Esophagus squamous epithelium (tissue), 5 donors: ENCODE measurements at places on chromosomes 2 and 18. TPM values are rescaled to one million over a fixed set of nuclear protein-coding genes. Genes with fewer than 3 reads are reported as not detected.

DLGAP1 gene
- 0.95 TPM for total RNA-seq

B3GNT7 gene
- 8.1 TPM for total RNA-seq

CROCC2 gene
- total RNA-seq = not detected

ADD2 gene
- total RNA-seq = 1.8 TPM

DNA sequence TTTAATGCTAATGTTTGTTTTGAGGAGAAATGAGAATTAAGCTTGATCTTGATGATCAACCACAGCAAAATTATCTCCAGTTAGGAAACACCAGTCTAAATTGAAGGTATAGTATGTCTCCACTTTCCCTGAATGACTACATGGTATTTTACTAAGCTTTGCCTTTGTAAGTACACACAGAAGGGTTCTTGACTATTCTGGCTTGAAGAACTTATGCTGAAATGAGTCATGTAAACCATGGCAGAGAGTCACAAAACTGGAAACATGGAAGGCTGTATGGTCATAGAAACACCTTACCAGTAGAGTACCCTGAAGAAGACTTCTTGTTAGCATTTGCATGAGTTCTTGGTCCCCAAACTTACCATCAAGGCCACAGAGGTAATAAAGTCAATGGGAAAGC, 250.5 kb downstream of the SLC8A1 start:
- DNase-seq = no peak

SCN3A gene
- total RNA-seq = 0.57 TPM

CHAC2 gene
- 10.9 TPM for total RNA-seq

- DNase-seq = no peak
These were observed 7.3 kb downstream of the KIF1A start for GRCh38 chr2:240812721-240813120.

TANC1 gene
- total RNA-seq = 54.5 TPM

GRCh38 chr2:168160897-168161296, 86.5 kb downstream of the STK39 start:
- DNase-seq = no peak

UGT1A3 gene
- total RNA-seq = 2.8 TPM

- DNase-seq = no peak
These were observed 67.1 kb downstream of the RAB31 start for GRCh38 chr18:9775178-9775577.

DNA sequence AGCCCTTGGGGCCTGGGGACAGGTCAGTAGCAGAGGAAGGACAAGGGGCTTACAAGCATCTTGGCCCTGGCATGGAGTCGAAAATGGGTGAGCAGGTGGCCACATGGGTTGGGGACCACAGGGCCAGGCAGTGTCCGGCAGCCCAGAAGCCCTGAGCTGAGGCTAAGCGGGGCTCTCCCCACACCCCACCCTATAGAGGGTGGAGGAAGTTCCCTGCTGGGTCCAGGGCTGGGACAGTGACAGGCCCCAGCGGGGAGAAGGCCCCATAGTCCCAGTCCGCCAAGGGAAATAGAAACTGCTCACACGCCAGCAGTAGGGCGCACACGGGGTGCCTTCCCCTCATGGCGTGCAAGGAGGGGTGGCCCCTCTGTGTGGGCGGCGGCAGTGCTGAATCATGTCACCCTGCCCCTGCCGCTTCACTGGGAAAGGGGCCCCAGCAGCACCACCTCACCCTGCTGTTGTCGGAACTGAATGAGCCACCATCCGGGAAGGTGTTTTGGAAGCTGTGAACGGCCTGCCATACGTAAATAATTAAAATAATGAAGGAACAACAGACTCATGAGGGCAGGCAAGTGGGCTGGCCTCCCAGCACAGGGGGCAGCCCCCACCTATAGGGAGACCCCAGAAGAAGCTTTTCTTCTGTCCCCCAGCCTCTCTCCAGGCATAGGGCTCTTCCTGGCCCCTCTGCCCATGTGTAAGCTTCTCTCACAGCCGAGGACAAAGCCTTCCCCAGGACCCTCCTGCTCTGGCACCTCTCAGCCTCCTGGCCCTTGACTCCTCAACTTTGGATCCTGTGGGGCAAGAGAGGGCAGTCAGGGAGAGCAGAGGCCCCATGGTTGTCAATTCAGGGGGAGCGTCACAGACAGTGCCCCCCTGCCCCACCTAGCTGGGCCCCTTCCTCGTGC, 12.7 kb upstream of the DUSP2 start:
- no peak for DNase-seq

DNA sequence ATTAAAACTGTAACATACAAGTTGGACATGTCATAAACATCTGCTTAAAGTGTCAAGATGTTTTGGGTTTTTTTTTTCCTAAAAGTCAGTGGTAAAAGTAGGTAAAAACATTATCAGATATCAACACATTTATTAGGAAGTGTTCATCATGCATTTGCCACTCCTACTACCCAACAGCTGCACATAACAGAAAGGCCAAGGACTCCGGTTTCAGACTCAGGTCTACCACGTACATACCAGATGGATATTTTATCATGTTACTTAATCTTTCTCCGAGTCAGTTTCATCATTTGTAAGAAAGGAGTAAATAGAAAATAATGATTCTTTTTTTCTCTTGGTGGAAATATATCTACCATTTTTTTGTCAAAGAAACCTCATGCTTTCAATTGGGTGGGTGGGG, 192.3 kb downstream of the UBE2E3 start:
- no peak for DNase-seq

MPP4 gene
- not detected for total RNA-seq

DNA sequence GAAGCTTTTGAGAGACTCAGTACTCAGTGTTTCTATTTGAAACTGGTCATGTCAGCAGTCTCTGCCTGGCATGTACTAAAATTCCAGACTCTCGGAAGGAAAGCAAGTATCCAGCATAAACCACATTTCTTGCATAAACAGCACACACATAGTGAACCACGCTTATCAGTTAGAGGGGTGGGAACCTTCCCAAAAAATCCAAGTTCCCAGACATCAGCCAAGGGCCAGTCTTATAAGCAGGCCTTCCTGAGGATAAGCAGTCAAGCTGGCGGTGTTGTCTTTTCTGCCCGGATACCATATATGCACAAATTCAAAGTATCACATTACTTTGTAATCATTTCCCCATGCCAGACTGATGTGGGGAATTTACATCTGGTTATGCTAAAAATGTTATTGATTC, 73.6 kb downstream of the ST6GAL2 start:
- DNase-seq = no peak

DNA sequence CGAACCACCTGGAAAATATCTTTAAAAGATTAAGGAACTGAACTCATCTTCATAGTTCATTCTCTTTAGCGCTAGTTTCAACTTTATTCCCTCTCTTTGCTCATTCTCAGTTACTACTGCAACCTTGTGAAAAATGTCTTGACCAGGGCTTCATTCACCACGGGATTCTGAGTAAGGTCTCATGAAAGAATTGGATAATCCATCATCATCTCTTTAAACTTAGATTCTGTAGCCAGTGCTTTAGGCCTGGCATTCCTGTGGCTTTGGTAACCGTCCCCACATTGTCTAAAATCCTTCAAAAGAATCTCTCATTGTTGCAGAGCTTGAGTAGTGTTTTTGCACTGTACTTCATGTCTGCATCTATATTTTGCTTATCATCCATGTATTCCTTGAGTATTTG, 229.5 kb downstream of the ETAA1 start:
- no peak for DNase-seq

MFF gene
- 91.0 TPM for total RNA-seq

DNA sequence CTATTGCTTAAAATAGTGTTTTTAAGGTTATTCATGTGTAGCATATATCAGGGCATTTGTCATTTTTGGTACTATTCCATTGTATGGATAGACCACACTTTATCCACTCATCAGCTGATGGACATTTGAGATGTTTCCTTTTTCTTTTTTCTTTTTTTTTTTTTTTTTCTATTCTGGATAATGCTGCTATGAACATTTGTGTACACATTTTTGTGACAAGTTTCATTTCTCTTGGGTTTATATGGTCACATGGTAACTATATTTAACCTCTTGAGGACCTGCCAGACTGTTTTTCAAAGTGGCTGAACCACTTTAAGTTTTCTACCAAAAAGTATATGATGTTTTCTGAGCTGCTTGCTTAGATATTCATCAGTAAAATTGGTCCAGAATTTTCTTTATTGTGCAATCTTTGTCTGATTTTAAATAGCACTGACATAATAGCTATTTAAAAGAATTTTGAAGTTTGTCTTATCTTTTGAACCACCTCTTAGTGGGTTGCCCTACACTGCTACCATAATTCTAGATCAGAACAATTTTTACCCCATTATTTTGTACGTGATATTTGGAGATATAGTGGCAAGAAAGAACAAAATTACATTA, 219.4 kb upstream of the SIX3 start:
- no peak for DNase-seq

DNA sequence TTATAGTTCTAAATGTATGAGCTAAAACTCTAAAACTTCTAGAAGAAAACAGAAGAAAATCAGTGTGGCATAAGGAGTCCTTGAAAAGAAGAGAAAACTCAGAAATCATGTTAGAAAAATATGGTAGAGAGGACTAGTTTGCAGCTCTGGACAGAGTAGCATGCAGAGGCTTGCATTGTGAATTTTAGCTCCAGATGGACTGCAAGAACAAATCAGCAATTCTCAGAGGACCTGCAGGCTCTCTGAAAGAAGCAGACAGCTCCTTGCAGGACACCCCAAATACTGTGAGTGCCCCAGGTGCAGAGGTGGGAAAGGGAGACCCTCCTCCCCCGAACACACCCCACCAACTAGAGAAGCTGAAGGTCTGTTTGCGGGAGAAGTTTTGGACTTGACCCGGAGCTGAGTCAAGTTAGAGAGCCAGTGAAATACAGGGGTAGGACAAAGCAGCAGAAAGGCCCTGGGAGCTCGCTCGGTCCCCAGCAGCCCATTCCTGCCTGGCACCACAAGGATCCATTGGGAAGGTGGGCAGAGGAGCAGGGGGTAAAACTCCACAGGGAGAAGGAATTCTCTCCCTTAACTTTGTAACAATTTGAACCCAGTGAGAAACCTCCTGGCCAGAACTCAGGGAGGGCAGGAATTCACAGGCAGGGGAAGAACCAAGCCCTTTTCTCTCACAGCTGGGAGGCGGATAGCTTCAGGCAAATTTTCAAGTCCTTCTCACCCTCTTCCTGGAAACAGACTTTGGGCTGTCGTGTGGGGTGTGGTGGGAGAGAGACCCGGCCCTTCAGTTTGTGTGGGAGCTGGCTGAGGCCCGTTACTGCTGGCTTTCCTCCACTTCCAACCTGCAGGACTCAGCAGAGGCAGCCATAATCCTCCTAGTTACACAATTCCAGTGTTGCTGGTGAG, 216.2 kb upstream of the SLC35G4 start:
- DNase-seq = no peak

DNA sequence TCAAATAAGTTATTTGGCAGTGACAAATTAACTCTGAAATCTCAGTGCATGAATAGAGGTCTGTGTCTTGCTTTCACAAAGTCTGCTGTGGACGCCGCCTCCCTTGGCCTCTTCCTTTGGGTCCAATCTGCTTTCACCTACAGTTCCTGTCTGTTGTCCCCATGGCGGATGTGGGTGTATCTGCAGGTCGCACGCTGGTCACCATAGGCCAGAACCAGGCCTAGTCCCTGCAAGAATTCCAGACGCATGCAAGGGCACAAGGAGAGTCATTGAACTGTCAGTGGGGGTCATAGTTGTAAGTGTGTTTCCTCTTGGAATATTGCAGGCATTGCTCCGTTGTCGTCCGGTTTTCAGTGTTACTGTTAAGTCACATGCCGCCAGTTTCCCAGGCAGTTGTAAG, 7.4 kb downstream of the SOCS6 start:
- DNase-seq = no peak

TTN gene
- total RNA-seq = 3.1 TPM

GRCh38 chr18:67276638-67277037, 239.9 kb downstream of the DSEL start:
- DNase-seq = no peak

DNA sequence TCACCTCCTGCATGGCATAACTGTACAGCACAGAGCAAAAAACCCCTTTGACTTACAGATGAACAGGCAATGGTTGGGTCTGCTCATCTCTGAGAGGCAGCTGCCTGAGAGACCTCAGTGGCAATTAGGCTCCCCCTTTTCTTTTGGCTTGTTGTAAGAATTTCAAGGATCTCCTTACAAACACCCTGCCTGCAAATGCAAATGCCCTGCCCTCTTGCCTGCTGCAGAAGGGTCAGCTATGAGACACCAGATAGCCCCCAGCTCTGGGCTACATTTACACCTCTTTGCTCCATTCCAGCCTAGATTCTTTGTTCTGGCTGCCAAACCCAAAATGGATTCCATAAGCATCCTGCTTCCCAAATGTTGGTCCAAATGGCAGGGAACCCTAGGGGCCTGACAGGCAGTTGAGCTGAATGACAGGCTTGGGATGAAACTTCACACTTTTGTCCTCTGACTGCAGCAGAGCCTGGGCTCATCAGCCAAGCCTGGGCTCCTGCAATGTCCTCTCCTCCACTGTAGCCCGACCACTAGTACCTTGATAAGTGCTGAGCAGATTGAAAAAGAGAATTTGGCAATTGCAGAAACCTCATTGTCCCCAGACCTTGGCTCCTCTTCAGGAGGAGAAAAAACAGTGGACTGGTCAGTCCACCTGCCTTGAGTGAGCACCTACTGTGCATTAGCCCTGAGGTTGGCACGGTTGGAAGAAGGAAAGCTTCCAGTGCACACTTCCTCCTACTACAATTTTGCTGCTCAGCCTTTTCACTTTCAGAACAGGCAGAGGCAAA, 678.3 kb downstream of the BCL11A start:
- no peak for DNase-seq

GRCh38 chr2:137467246-137467862, 496.9 kb upstream of the HNMT start:
- DNase-seq = no peak

DNA sequence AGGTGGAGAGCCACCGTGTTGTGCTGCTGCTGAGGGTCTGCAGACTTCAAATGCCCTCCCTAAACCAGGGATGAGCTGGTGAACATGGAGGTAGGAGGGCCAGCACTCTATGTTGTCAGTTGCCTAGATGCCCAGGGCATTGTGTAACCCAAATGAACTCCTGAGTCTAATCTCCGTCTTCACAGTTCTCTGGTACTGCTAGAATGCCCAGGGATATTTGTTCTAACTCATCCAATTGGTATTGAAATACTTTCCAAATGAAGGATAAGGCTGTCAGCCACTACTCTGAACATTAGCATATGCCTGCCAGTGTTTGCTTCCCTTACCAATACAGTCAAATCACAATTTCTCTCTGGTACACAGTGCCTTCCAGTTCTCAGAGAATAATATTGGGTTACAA, 492.6 kb downstream of the SLC4A3 start:
- DNase-seq = no peak

DNA sequence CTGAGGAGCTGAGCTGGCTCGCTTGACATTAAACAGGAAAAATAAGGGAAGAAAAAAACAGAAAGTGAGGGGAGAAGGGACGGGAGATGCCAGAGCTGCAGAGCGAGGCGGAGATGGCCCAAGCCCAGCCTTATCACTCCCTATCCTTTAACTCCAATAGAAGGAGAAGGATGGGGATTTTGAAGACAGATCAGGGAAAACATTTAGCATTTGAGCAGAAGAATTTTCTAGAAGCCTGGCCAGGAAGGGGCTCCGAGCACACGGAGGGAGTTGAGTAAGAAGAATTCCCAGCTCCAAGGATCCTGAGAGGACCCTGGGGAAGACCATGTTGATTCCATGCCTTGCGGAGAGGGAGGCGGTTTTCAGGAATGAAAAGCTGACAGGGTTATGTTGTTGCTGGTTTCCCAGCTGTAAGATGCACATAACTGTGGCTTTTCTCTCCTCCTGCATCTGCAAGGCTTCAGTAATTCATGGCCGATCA, 35.6 kb downstream of the TWIST2 start:
- DNase-seq = no peak

- DNase-seq = no peak
These were observed 146.0 kb downstream of the MAP4K4 start for GRCh38 chr2:101843471-101843870.

- no peak for DNase-seq
These were observed 46.8 kb downstream of the MRPS5 start for GRCh38 chr2:95074663-95075439.

- no peak for DNase-seq
These were observed 101.1 kb downstream of the PIGN start for GRCh38 chr18:62085756-62086155.
